Activated CD8-positive, alpha-beta memory T cell treated with anti-CD3 and anti-CD28 coated beads for 1 hour (primary cell): ENCODE measurements at places on chromosomes 1 and 21.

DNA sequence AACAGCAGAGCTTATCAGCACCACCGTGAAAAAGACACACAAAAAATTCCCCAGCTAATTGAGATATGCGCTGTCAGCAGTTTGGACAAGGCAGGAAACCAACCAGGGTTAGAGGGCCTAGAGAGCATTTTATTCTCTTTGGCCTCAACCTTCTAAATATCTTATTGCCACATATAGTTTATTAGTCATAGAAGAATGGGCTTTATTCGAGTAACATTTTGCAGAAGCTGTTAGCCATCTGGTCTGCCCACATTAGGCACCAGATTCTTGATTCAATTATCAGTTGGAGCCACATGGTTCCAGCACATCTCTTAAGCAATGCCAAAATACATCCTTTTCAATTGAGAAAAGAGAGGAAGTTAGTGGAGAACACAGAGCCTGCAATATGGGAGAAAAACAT is 109.9 kb upstream of the CXADR start:
- no peak for DNase-seq

GRCh38 chr1:100575406-100575805 is 37.5 kb downstream of the GPR88 start:
- no peak for DNase-seq

DNA sequence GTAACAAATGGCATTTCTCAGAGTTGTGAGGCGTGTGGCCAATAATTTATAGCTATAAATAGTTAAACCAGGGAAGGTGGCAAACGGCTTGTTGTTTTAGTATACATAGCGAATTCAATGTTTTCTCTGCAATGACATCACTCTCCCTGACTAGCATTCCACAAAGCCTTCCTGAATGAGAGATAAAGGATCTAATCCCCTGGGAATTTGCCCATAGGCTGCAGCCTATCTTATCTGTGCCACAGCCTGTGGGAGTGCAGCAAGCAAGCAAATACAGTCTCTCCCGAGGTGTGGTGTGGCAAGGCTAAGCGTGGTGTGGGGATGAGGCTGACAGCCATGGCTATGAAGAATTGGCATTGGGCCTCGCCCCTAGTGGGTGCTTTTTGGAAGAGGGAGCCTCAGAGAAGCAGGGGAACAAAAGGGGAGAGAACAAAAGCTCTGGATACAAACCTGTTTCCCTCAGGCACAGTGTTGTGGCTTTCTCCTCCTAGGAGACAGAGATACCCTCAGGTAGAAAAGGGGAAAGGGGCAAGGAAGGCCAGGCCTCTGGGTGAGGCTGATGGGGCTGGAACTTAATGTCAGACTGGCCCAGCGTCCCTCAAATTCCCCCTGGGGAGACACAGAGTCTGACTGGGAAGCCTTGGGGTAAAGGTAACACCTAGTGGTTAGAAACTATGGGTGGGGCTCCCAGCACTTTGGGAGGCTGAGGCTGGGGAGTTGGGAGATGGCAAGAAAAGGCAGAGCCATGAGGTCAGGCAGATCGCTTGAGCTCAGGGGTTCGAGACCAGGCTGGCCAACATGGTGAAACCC is 8.9 kb downstream of the TAGLN2 start:
- DNase-seq = no peak

GRCh38 chr1:39411526-39412478 is 79.6 kb upstream of the BMP8A start:
- no peak for DNase-seq

GRCh38 chr1:3910857-3911845 is 11.1 kb upstream of the C1orf174 start:
- DNase-seq = peak; percentile 64

GRCh38 chr1:213287987-213288386 is 236.9 kb downstream of the RPS6KC1 start:
- DNase-seq = no peak

- no peak for DNase-seq
These were observed 54.1 kb downstream of the CD2 start for GRCh38 chr1:116808200-116808847.

GRCh38 chr1:112862753-112863426 is 93.1 kb downstream of the SLC16A1 start:
- DNase-seq = no peak

DNA sequence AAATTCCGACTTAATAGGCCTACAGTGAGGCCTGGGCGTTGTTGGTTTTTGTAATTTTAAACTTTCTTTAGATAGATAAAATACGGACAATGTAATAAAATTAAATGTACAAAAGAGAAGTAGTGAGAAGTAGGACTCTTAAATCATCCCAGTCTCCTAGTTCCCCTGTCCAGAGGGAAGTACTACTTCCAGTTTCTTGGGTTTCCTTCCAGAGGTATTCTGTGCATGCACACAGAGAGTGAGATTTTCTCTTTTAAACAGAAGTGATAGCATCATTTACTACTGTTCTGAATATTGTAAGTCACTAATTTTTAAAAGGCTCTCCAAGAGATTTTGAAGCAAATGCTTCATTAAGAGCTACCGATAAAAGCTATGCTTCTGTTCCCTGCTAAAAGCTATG is 7.2 kb upstream of the FNBP1L start:
- DNase-seq = no peak

GRCh38 chr21:34737115-34737514 is 68.3 kb downstream of the CLIC6 start:
- DNase-seq = no peak

GRCh38 chr1:149877211-149877946 is 22.0 kb upstream of the BOLA1 start:
- no peak for DNase-seq

DNA sequence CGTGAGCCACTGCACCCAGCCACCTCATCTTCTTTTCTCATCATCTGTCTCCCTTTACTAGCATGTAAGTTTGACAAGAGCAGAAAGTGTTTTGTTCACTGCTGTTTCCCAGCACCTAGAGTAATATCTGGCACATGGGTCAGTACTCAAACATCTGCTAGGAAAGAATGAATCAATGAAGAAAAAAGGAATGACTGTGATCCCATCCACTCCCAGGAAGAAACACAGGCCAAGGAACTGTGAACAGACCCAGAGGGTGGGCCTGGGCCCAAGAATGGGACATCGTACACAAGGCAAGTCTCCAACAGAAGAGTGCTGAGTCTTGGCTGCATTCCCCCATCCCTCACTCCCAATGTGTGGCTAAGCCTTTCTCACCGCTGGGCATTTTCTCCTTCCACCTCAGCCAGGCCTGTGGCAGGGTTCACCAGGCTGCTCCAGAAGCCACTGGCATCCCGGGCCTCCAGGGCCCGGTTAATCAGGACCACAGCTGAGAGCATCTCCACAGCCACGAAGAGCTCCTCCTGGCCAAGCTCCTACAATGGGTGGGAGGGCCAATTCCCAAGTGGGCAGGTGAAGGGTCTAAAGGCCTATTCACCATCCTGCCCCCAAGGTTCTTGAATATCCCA is 18.4 kb downstream of the IQGAP3 start:
- DNase-seq = no peak

- no peak for DNase-seq
These were observed 39.4 kb downstream of the EIF2D start for GRCh38 chr1:206572835-206573234.

DNA sequence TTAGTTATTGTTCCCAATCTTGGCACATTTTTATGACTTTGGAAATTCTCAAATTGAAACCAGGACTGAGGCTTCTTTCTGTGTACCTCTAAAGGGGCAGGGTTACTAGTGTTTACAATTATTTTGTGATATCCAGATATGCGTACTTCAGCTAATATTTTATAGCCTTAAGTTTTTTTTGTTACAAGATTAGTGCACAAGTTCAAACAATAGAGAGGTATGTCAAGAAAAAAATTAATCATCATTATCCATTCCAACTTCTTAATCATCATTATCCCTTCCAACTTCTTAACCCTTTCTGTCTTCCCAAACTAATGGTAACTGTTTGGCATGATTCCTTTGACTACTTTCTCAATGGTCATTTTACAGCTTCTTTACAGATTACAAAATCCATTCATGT is 272.9 kb upstream of the C1orf105 start:
- DNase-seq = no peak

GRCh38 chr1:4854367-4854766 is 200.0 kb downstream of the AJAP1 start:
- no peak for DNase-seq

DNA sequence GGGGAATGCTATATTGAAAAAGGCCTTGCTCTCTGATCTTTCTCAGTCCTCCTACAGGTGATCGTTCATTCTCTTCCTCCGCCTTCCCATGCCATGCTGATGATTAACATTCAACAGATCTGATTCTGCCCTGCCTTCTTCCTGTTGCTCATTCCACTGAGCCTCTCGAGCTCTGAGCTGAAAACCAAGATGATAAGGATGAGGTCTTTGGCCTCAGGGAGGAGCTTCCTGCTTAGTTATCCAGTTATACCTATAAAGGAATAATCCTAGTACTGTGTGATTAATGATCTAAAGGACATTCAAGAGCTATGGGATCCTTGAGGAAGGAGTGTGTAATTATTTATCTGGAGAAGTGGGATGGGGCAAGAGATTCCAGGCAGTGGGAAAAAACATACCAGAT is 25.2 kb upstream of the MAP3K7CL start:
- DNase-seq = no peak

GRCh38 chr1:11822091-11822490 is 16.1 kb downstream of the CLCN6 start:
- DNase-seq = no peak

GRCh38 chr1:151893176-151893924 is 16.0 kb downstream of the THEM4 start:
- no peak for DNase-seq

GRCh38 chr1:233569636-233570035 is 44.3 kb upstream of the KCNK1 start:
- no peak for DNase-seq

- no peak for DNase-seq
These were observed 54.6 kb downstream of the PRDM2 start for GRCh38 chr1:13754510-13755103.

- no peak for DNase-seq
These were observed 12.6 kb downstream of the MCL1 start for GRCh38 chr1:150566589-150567340.

DNA sequence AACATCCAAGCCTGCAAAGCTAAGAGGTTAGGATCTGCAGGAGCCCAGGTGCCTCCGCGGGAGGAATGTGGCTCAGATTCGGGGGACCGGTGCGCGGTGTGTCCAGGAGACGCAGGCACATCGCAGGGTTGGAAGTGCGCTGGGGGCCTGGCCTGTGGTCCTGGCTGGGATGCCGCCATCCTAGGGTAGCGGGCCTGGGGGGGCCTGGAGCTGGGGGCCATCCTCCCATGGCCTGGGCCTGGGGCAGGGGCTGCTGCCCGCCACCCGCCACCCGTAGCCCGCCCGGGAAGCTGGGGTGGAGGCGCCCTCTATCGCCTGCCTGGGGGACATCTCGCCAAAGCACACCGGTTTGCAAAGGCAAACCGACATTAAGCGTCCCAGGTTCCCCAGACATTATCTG is 170.6 kb upstream of the ARHGEF16 start:
- no peak for DNase-seq

DNA sequence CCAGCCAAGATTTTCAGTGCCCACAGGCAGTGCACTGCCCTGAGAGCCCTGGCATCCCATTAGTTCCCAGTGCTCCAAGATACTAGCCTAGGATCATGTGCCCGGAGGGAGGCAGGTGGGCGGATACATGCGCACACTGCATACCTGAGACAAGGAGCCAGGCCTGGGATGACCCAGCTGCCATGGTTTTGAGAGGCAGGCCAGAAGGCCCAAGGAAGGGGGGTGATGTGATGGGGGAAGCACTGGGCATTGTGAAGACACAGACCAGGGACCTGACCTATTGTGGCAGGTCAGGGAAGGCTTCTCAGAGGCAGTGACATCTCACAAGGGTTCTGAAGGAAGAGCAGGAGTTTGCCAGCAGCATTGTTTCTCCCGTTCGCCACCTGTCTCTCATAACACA is 3.6 kb downstream of the ZC3H12A start:
- DNase-seq = no peak

- DNase-seq = no peak
These were observed 80.9 kb downstream of the MTR start for GRCh38 chr1:236875975-236876374.

DNA sequence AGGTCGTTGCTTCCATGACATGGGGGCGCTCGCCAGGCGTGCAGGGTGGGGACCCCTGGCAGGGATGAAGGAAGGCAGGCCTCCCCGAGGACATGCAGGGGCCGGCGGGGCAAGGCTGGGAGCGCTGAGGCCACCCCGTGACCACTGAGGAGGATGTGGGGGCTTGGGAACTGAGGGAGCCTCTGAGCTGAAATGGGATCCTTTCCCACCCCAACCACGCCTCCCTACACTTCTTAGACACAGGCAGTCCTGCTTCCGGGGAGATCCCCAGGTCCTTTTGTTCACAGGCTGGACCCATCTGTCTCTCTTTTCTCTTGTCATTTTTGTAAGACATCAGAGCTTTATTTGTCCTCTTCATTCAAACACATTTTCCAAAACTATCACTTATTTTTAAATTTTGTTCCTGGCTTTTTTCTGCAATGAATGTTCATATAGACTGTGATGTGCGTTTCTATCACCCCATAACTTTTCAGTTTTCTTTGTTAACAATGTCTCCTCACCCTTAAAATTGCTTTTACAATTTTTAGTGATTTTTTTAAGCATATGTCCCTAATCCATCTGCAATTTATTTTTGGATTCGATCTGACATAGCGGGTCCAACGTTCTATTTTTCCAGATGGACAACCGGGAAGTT is 156.7 kb upstream of the BACE2 start:
- DNase-seq = no peak

DNA sequence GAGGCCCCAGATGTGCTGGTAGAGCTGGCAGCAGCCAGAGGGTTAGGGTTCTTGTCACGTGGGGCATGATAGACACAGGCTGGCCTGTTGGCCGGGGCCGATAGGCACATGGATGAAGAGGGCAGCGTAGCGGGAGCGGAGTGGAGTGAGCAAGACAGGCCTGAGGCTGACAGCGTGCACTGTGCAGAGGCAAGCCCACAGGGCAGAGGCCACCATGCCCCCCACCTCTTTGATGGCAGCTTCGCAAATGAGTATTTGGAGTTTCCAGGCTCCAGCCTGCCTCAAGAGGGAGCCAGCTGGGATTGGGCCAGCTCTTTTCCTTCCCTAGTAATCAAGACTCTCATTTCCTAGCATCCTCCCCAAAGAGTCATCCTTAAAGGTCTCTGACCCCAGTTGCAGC is 43.5 kb downstream of the TMCC2 start:
- DNase-seq = no peak

DNA sequence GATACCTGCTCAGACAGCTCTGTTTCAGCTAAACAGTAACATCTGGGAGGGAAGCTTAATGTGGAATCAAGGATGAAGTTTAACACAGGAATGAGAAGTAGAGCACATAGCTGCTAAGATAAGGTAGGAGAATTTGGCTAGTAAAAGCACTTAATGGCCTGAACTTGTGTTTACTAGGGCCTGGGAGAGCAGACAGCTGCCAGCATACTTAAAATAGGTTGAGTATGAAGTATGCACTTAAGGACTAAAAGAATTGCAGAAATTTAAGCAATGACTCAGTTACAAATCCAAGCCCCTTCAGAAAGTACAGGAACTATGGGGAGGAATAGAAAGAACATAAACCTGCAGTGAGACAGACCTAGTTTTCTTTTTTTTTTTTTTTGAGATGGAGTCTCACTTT is 53.0 kb downstream of the BACH1 start:
- DNase-seq = no peak
